ENCODE measurements at places on chromosomes 2 and 18.
A peak's percentile ranks its signal among the peaks of the same experiment; 100 is the strongest.

DNA sequence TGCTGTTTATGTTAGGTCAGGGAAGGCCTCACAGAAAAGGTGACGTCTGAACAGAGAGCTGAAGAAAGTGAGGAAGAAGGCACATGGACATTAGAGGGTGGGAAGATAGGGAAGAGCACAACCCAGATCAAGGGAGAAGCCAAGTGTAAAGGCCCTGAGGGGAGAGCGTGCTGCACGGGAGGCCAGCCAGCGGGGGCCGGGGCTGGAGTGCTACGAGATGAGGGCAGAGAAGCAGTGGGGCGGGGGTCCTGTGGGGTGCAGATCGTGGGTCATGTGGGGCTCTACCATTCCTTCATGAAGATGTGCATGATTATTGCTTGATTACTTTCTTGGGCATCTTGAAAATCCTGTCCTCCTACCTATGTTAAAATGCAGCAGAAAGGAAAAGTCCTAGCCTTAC lies 50.8 kb downstream of the PROC start:
- DNase-seq: no peak

- DNase-seq: no peak
Observed at GRCh38 chr2:15619076-15619475, 27.4 kb downstream of the DDX1 start.

GRCh38 chr18:48938827-48939204 lies 11.9 kb downstream of the SMAD7 start:
- DNase-seq: no peak

- peak; percentile 75 for DNase-seq
Observed at GRCh38 chr2:110678457-110679336, 834 bp upstream of the BUB1 start.

DNA sequence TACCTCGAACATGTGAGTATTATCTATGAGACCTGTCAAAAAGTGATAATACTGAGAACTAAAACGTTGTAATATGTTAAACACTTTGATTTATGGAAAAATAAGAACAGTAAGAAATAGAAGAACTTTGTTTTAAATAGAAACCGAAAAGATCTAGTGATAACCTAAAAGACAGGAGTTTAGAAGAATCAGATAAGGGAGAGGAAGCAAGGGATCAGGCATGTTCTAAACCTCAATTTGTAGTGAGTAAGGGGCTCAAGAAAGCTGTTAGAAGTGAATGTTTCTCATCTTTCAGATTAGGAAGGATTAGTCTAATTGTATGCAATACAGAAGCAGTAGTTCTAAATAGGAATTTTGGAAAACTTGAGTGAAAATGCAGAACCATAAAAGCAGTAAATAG lies 168.7 kb upstream of the MYO3B start:
- DNase-seq: peak; percentile 29

All from OCI-M1 (cell line).